Stimulated activated CD8-positive, alpha-beta memory T cell treated with anti-CD3 and anti-CD28 coated beads, Interleukin-4, amount 100 ng/mL, for 24 hours (primary cell): ENCODE measurements at places on chromosomes 1 and 21.
A peak's percentile ranks its signal among the peaks of the same experiment; 100 is the strongest.

GRCh38 chr1:158043232-158043631 lies 49.8 kb downstream of the KIRREL1 start:
- no peak for DNase-seq

GRCh38 chr1:193201021-193201420 lies 14.6 kb upstream of the B3GALT2 start:
- DNase-seq, result no peak

GRCh38 chr21:34367320-34367935 lies 3.6 kb downstream of the KCNE2 start:
- DNase-seq, result no peak

DNA sequence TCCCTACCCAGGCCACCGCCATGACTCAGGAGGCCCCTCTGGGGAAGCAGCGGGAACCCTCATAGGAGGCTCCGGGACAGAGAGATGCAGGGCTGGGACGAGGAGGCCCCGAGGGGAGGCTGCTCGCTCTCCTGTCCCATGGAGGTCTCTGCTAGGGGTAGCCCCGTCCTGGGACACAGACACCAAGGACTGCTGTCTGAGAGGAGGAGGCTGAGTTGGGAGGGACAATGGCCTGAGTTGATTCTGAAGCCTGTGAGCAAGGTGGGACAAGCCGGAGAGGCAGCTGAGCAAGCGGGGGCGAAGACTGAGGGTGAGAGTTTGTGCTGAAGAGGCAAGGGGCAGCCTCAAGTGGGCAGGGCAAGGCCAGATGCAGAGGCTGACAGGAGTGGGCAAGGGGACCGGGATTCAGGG lies 17.4 kb downstream of the SLC27A3 start:
- DNase-seq, result no peak

DNA sequence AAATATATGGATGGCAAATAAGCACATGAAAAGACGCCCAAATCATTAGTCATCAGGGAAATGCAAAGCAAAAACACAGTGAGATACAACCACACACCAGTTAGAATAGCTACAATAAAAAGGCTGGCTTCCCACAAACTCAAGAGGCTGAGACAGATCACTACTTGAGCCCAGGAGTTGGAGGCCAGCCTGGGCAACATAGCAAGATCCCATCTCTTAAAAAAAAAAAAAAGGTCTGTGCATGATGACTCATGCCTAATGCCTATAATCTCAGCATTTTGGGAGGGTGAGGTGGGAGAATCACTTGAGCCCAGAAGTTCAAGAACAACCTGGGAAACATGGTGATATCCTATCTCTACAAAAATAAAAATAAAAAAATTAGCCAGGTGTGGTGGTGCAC lies 19.8 kb downstream of the LDLRAD1 start:
- no peak for DNase-seq

GRCh38 chr1:174800216-174800851 lies 199.4 kb upstream of the CACYBP start:
- no peak for DNase-seq

- no peak for DNase-seq
Observed at GRCh38 chr1:92123868-92124267, 43.7 kb downstream of the BTBD8 start.

DNA sequence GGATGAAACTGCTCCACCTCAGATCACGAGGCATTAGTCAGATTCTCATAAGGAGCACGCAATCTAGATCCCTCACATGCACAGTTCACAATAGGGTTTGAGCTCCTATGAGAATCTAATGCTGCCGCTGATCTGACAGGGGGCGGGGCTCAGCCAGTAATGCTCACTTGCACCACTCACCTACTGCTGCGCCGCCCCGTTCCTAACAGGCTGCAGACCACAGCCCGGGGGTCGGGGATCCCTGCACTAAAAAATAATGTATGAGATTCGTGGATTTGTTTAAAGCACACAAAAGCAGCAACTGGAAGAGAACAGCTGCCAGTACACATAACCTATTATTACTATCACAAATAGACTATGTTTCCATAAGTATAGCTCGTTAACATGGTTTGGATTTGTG lies 72.9 kb downstream of the HLCS start:
- DNase-seq, result no peak

DNA sequence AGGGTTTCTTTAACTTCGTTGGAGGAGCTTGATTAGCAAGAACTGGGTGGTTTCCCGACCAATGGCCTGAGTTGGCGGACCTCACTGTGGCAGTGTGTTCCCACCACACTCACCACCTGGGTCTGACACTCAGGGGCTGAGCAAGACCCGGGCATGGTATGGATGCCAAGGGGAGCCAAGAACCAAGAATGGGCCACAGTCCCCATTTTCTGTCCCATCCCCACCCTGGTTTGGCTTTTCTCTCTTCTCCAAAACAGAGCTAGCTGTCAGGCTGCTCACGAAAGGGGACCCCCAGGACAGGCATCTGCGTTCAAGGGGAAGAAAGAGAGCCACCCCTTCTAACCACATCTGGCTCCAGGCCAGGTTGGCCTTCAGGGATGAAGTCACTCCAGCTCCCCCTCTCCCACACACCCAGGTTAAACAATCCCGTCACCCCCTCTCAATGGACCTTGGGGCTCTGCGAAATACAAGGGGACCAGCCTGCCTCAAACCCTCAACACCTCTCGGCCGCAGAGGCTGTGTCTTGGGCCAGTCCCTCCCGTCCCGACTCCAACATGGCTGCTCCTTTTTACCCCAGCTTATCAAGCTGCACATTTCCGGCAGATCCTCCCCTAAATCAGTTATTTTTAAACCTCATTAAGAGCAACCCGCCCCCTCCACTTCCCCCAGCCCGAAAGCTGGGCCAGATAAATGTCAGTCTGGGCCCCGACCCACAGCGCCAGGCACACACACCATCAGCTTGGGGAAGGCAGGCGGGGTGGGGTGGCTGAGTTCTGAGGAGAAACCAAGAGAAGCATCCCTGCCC lies 3.4 kb downstream of the TAGLN2 start:
- DNase-seq, result no peak

DNA sequence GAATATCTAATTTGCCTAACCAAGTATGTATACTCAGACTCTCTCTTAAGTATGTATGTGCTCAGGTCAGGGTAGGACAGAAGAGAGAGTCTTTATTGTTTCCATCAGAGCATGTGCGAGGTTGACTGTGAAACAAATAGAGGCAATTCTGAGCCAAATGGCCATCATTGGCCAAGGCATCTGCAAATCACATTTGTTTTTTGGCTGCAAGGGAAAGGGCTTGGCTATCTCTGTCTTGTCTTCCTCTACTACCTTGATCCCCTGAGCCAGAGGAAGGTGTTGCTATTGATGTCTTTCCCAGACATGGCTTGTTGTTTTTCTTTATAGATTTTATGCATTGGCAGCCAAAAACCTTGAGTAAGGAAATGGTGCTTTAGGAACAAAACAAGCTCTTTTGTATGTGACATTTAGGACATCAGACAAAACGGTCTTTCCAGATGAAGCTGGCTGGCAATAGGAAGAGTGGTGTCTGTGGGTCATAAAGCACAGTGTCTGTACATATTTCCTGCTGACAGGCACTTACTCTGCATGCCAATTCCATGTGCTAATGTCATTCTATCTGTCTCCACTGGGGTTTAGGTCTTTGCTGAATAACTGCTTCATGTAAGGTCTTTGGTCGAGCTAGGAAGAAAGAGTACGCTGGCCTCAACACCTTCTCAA lies 163.3 kb downstream of the BRINP2 start:
- no peak for DNase-seq

DNA sequence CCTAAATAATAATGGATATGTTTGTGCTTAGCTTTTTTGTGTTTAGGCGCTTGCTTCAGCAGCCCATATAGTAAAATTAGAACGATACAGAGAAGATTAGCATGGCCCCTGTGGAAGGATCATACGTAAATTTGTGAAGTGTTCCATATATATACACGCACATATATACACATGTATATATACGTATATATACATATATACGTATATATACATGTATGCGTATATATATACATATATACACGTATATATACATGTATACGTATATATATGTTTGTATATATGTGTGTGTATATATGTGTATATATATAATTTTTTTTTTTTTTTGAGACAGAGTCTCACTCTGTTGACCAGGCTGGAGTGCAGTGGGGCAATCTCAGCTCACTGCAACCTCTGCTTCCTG lies 17.4 kb downstream of the SNX27 start:
- DNase-seq, result no peak

- no peak for DNase-seq
Observed at GRCh38 chr1:41955461-41956159, 36.9 kb upstream of the HIVEP3 start.

GRCh38 chr1:153985341-153985912 lies 712 bp downstream of the RAB13 start:
- DNase-seq, result peak; percentile 42

GRCh38 chr1:77539519-77540142 lies 142.8 kb downstream of the ZZZ3 start:
- DNase-seq, result no peak

DNA sequence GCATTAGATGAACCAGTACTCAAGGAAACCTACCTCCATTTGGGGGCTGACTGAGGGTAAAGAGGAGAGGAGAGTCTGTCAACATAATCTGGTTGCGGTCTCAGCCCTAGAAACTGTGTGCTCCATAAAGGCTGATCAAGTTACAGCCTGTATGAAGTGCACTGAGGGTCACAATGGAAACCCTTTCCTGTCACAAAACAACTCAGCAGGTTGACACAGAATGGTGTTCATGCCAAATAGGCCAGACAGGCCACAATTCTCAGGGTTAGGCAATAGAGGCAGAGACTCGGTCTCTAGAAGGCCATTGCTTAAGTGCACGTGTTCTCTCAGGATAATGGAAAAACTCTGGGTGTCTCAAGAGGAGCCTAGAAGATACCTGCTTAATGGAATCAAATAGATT lies 4.1 kb upstream of the ANKRD35 start:
- no peak for DNase-seq

GRCh38 chr1:84008631-84009030 lies 9.7 kb upstream of the TTLL7 start:
- no peak for DNase-seq

DNA sequence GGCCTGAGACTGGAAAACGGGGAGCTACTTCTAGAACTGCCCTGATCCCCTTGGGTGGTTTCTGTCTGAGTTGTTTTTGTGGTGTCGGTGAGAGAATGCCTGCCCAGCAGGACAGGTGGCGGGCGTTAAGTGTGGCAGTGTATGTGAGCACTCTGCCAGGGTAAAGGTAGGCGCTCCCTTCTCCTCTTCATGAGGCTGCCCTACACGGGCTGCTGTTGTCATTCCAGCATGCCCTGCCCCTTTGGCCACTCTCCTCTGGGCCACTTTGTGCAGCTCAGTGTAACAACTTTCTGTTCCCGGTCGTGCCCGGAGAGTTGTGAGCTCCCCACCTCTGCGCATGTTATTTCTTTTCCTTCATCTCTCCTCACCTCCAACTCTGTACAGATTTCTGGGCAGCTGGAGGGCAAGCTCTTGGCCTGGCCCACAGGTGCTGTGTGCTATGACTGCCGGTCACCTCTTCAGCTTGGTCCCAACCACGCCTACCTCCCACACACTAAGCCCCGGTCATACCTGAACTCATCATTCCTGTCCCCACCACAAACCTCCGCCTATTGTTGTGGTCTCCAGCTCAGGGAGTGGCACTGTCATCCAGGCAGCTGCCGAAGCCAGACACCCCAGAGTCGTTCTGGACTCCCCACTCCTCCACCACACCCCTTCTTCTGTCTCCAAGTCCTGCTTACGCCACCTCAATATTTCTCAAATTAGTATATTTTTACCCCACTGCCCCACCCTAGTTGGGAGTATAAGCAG lies 69.0 kb downstream of the GADD45A start:
- DNase-seq, result no peak

- DNase-seq, result no peak
Observed at GRCh38 chr21:45724345-45724961, 80.9 kb downstream of the PCBP3 start.

DNA sequence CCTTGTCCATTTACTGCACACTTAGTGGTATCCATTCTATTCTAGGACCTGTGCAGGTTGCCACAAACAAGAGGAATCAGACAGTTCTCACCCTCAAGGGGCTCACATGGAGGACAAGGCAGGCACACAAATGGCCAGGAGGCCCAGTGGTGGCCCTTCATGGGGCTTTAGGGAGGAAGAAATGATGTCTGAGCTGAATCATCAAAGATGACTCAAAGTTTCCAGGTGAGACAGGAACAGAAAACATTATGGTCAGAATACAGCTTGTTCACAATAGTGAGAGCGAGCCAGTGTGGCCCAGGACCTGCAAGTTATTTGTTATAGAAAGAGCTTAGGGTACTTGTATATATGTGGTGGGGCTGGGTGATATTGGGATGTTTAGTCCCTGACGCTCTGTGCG lies 26.4 kb downstream of the SHISAL2A start:
- DNase-seq, result no peak

- DNase-seq, result no peak
Observed at GRCh38 chr1:160251687-160252526, 10.4 kb downstream of the DCAF8 start.

- no peak for DNase-seq
Observed at GRCh38 chr1:119600976-119601375, 47.1 kb downstream of the ZNF697 start.

DNA sequence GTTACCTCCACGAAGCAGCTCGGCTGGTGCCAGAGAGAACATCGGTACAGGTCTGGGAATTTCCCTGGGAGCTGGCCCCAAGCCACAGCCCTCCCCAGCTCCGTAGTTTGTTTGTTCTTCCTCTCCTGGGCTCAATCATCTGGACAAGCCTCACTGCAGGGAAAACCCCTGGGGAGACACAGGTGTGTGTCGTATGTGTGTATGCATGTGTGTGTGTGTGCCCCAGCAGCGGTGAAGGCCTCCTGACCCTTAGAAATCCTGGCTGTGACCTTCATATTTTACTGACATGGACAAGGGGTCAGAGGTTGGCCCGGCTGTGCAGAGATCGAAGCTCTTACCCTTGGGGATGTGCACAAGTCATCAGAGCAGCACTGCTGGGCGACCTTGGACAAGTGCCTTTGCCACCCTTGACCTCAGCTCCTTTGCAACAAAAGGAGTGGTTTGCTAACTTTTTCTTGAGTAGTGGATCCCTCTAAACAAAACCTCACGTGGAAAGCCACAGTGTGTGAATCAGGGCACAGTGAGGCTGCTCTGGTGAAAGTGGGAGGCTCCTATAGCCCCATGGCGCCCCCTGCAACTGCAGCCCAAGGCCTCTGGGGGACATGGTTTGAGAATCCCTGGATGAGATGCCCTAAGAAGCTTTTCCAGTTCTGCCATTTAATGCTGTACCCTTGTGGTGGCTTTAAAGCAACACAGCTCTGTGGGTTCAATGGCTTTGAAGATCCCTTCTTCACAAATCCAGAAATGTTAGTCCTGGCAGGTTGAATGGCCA lies 12.3 kb upstream of the IL22RA1 start:
- no peak for DNase-seq
